HepG2 (cell line): ENCODE measurements at places on chromosomes 2 and 18. TPM values are rescaled to one million over a fixed set of nuclear protein-coding genes. Genes with fewer than 3 reads are reported as not detected.
A peak's percentile ranks its signal among the peaks of the same experiment; 100 is the strongest.

DNA sequence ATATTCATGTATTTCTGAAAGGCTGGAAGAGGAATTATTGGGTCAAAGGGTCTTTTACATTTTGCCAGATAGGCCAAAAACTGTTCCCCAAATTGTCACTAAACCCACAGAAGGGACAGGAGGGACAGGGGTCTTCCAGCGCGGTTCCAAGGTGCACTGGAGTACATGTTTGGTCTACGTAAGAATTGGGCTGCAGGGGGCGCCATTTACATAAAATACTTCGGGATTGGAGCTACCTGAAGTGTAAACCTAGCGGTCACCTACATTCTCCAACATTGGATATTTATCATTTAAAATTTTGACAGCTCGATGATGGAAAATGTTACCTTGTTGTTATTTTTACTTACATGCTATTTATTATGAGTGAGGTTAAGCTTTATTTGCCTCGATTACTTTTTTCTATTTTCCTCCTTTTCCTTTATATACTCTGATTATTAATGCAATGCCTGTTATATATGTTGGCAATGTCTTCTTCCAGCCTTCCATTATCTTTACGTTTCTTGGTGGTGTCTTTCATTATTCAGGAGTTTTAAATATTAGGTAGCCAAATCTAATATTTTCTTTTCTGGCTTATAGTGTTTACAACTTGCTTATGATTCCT lies 43.0 kb upstream of the RAB6C start:
- DNase-seq = peak; percentile 54

DNA sequence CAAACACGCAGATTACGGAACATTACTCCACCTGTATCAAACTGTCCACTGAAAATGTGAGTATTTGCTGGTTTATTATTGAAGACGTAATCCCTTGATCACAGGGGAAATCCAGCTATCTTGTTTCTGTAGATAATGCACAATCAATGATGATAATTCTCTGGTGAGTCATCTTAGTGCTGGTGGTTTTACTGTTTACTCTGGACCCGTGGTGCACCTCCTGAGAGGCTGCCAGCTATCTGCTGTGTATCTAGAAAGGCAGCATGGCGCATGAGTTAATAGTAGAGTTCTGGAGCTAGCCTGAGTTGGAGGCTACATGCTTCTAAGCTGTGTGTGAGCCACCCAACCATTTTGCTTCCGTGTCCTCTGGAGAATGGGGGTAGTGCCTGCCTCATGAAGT lies 6.5 kb downstream of the NCAPH start:
- peak; percentile 67 for DNase-seq

GRCh38 chr2:74436848-74437695 lies 4.7 kb downstream of the RTKN start:
- DNase-seq = no peak

- no peak for DNase-seq
These were observed 128.1 kb downstream of the BIRC6 start for GRCh38 chr2:32484937-32485336.

GRCh38 chr18:4130734-4131719 lies 324.1 kb downstream of the DLGAP1 start:
- no peak for DNase-seq

DNA sequence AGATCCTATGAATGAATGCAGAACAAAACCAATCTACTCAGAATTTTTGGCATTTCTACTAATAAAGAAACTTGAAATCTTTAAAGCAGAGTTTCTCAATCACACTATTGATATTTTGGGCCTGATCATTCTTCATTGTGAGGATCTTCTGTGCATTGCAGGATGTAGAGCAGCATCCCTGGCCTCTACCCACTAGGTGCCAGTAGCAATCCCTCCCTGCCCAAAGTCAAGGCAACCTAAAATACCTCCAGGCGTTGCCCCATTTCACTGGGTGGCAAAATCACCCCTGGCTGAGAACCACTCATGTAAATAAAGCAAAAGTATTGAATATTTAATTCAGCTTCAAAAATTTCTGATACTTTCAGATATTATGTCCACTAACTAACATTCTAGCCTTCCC lies 213.0 kb downstream of the SP3 start:
- no peak for DNase-seq

GRCh38 chr2:240111253-240111652 lies 24.9 kb downstream of the COPS9 start:
- no peak for DNase-seq

Gene C2orf80
- total RNA-seq = not detected in 2 replicates

GRCh38 chr2:232448304-232448690 lies 7.7 kb upstream of the ALPI start:
- no peak for DNase-seq

DNA sequence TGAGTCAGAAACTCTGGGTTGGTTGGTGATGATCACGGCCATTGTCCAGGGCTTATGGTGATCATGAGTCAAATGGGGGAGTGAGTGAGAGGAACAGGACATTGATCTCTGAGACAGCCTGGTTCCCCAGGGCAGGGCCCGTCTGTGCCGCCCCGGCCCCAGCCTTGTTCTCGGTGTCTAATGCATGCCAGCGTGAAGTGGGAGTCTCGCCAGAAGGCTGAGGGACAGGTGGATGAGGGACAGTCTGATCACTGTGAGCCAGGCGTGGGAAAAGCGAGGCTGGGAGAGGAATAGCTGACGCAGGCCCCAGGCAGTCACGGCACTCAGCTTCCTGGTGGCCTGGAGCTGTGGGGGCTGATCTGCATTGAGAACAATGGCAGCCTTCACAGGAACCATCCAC lies 208.3 kb upstream of the HDAC4 start:
- DNase-seq = no peak

Gene GPR17
- not detected in 2 replicates for total RNA-seq

DNA sequence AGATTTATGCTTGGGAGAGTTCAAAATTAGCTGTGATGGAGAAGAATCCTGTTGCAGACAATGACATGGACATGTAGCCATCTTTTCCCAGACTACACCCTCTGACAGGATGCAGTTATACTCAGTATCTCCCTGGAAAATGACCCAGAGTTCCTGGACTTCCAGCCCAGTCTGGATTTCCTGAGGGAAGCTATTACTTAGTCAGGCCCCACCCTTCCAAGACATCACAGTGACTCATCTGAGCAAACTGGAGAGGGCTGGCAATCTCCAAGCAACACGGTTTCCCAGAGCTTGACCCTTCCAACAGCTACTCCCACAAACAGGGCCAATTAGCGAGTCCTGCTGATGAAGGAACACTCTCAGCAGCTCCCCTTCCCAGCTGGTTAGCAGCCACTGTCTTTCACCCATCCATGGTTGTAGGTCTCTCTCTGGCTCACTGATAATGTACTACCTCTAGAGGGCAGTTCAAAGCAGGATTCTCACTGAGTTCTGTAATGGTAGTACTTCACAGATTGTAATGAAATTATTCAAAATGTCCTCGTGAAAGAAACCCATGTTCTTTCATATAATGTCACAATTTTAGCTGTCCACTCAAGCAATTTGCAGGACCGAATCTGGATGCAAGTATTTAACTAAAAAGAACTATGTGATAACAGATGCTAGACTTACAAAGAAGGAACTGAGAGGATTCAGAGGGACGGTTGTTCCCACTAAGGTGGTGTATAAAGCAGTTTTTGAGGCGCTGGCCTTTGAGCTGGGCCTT lies 110.2 kb downstream of the MDH1 start:
- peak; percentile 72 for DNase-seq

Gene MYO7B
- not detected in 2 replicates for total RNA-seq

DNA sequence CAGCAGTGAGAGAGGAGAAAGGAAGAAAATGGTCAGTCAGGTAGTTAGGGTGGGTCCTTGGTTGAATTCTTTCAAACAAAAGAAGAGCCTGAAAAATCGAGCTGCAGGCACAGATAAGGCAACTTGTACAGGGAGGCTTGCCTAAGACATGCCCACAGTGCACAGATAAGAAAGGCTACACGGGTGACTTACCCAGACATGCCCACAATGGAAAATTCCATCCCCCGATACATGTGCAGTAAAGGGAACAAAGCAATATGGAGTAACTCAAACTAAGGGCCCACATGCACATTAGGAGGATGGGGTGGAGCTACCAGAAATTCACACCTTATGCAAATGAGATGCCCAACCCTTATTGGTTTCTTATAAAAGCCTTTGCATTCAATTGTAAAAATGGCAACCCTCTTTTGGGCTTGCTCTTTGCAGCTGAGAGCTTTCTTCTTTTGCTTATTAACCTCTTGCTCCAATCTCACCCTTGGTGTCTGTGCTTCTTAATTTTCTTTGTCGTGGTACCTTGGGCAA lies 110.3 kb upstream of the RMP24 start:
- DNase-seq = no peak

GRCh38 chr2:8255448-8255800 lies 426.4 kb upstream of the ID2 start:
- DNase-seq = no peak

GRCh38 chr2:160257041-160257742 lies 57.1 kb upstream of the ITGB6 start:
- no peak for DNase-seq

Gene SERPINB11
- total RNA-seq = not detected in 2 replicates

Gene KCNG3
- 4.8 and 5.2 TPM in 2 replicates for total RNA-seq
